Brain microvascular endothelial cell (primary cell): ENCODE measurements at places on chromosomes 7 and 10.

- peak; percentile 17 for DNase-seq
Measured at GRCh38 chr7:77580762-77581350, 43.8 kb downstream of the PTPN12 start.

GRCh38 chr7:12573885-12574284 lies 3.4 kb downstream of the SCIN start:
- no peak for DNase-seq

GRCh38 chr7:17186745-17187530 lies 111.5 kb upstream of the AHR start:
- DNase-seq: no peak

GRCh38 chr7:45174966-45175765 lies 17.6 kb downstream of the RAMP3 start:
- DNase-seq: no peak

DNA sequence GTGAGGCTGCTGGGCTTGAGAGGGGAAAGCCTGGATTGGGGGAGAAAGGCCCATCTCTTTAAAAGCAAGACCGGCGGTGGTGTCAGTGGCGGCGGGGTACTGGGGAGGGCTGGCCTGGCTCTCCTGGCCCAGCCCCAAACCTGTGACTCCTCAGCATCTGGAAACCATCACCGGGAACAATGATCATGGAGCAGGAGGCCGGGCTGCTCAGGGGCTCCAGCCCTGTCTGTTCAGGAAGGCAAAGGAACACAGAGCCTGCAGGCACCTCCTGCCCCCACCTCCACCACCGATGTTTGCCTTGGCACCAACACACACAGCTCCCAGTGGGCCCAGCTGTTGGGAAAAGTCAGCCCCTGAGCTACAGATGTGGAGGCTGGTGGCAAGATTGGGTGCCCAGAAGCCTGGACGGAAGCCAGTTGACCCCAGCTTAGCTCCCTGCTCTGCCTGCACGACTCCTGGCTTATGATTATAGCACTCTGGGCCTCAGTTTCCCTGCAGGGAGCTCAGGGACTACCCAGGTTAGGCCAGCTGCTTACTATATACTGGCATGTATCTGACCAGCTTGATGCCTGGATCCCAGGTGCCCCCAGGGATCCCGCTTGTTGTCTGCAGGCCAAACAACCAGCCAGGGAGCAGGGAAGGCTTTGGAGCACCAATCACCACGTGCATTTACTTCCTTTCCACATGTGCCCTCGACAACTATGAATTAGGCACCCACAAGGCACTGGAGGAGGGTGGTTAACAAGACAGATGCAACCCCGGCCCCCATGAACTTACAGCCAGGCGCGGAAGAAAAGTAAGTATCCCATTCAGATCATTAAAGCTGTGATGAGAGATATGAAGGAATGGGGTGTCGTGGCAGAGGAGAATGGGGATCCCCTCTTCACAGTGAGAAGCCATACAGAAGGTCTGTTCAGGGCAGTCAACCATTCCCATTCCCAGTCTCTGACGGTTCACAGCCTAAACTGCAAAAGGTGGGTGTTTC lies 37.3 kb downstream of the ZCCHC24 start:
- no peak for DNase-seq

DNA sequence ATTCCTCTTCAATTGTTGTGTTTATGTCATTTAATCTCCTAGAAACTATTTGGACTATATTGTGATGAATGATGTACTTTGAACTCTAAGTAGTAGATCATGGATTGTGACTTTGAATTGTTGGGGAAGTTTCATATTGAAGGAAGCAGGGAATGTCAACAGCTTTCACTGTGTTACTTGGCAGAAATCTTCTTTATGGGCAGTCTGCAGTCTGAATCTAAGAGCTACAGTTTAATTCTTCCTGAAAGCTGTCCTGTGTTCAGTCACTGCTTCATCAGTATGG lies 91.6 kb downstream of the PPP1R9A start:
- no peak for DNase-seq

- DNase-seq: no peak
Measured at GRCh38 chr7:20144801-20145200, 72.4 kb downstream of the MACC1 start.

DNA sequence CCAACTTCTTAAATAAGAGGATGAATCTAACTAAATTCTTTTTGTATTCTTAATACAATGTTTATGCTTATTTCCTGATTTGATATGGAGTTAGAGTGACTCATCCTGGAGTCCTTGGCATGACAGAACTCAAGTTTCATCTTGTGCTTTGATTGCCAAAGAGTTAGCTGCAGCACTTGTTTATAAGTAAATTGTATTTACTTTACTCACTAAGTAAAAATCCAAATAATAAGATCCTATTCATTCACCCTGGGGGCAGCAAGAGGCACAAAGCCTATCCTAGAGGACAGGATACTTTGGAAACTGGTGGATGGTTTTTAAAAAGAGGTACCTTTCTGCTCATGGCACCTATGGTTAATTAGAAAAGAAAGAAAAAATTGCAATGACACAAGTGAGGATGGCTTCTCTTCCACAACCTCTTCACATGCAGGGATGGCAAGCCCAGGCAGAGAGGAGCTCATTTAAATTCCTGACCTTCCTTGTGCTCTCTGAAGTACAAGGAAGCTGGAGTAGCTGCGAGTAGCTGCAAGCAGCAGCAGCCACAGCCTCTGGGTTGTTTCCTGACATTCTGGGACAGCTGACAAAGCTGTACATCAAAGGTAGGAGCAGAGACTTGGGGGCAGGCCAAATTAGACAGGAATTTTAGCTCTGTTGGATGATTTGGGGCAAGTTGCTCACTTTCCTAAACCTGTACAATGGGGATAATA lies 28.5 kb upstream of the CROT start:
- peak; percentile 43 for DNase-seq

DNA sequence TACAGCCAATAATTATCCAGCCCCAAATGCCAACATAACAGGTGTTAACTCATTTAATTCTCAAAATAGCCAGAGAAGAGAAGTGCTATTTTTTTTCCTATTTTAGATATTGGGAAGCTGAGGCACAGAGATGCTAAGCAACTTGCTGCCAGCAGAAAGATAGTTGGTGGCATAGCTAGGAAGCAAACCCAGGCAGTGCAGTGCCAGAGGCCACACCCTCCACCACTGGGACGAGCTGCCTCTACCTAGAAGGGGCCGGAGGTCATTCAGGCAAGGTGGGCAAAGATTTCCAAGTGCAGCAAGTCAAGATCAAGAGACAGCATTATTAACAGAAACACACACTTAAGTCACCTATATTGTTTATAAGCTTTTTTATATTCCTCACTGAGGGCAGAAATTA lies 654.1 kb downstream of the INHBA start:
- no peak for DNase-seq

GRCh38 chr10:103610921-103611511 lies 117.5 kb downstream of the NEURL1 start:
- no peak for DNase-seq

GRCh38 chr10:70921285-70921684 lies 32.9 kb upstream of the PCBD1 start:
- no peak for DNase-seq

GRCh38 chr7:41134300-41135255 lies 568.3 kb downstream of the INHBA start:
- peak; percentile 5 for DNase-seq

DNA sequence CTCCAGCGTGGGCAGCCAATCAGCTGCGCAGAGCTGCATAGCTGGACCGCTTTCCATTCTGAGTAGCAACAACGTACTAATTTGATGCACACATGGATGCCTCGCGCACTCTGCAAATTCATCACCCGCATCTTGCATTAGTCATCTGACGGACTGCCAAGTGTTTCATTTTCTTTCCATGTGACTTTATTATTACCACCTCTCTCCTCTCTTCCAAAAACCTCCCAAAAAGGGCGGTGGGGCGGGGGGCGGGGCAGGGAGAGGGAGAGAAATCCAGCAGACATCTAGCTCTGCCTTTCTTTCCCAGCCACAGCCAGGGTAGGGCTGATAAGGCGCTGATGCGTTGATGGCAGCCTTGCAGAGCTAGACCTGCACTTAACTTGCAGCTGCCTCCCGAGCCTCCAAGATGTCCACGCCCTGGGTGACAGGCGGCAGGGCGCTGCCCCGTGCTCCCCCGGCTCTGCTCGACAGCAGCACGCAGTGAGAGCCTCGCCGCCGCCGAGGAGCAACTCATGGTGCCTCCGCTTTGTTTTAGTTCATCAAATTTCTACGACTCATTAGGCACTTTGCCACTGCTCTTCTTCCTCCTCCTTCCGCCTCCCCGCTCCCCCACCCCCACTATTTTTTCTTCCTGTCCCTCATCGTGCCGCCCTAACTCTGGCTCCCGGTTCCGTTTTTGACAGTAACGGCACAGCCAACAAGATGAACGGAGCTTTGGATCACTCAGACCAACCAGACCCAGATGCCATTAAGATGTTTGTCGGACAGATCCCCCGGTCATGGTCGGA lies 147.3 kb downstream of the CELF2 start:
- DNase-seq: peak; percentile 76

- DNase-seq: no peak
Measured at GRCh38 chr10:92480413-92480812, 93.5 kb downstream of the IDE start.
